ENCODE measurements at places on chromosomes 11 and 22. TPM values are rescaled to one million over a fixed set of nuclear protein-coding genes. Genes with fewer than 3 reads are reported as not detected.

The CHRM1 gene
- not detected for total RNA-seq

The FERMT3 gene
- 210 TPM for total RNA-seq

The OR2D2 gene
- not detected for total RNA-seq

The P2RX3 gene
- total RNA-seq: not detected

The C11orf86 gene
- not detected for total RNA-seq

The MS4A7 gene
- total RNA-seq: not detected

The MIOX gene
- total RNA-seq: 0.23 TPM

The SMIM38 gene
- 0.56 TPM for total RNA-seq

GRCh38 chr22:44211946-44212930, 31.5 kb downstream of the PARVG start:
- H3K4me1 ChIP-seq: peaks cover 12% of the 10 kb centered on the region
- H3K27ac ChIP-seq: no peak overlapping the region
- H3K4me3 ChIP-seq: no peak overlapping the region
- H3K27me3 ChIP-seq: no peaks in the 10 kb centered on the region
- peak; percentile 23 for DNase-seq

DNA sequence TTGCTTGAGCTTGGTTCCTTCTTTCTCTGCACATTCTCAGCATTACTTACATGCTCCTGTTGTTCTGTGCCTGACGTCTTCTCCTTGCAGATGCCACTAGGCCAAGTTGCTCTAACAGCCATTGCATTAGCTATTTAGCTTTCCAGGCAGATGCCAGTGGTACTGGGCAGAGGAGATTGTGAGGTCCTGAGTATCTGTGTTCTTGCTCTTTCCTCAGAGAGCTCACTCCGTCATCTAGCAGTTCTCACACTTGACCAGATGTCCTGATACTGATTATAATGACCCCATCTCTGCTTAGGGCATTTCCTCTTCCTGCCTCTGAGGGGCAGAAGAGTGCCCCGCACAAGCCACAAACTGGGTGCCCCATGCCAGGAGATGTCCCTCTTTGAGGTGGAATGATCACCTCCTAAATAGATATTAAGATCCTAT, 30.7 kb downstream of the ARHGAP1 start:
- no peaks in the 10 kb centered on the region for H3K27me3 ChIP-seq
- H3K27ac ChIP-seq: peak overlapping the region; percentile 68
- no peak overlapping the region for H3K4me3 ChIP-seq
- peaks cover 39% of the 10 kb centered on the region for H3K4me1 ChIP-seq

DNA sequence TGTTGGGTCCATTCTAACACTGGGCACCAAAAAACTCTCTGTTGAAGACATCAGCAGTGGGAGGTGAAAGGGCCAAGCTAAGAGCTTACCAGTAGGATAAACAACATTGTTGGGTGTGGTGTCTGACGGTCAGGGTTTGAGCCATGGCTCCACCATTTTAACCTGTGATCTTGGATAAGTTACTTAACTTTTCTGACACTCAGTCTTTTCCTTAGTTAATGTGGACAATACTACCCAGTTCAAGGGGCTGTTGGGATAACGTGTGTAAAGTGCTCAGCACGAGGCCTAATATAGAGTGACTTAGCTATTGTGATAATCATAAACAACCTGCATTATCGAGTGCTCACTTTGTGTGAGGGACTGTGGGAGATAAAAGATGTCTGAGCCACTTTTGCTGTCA, 6.1 kb downstream of the UCP3 start:
- peaks cover 20% of the 10 kb centered on the region for H3K36me3 ChIP-seq
- no peak overlapping the region for H3K4me3 ChIP-seq
- DNase-seq: no peak
- H3K27me3 ChIP-seq: no peaks in the 10 kb centered on the region
- no peak overlapping the region for H3K27ac ChIP-seq
- H3K4me1 ChIP-seq: peaks cover 45% of the 10 kb centered on the region

DNA sequence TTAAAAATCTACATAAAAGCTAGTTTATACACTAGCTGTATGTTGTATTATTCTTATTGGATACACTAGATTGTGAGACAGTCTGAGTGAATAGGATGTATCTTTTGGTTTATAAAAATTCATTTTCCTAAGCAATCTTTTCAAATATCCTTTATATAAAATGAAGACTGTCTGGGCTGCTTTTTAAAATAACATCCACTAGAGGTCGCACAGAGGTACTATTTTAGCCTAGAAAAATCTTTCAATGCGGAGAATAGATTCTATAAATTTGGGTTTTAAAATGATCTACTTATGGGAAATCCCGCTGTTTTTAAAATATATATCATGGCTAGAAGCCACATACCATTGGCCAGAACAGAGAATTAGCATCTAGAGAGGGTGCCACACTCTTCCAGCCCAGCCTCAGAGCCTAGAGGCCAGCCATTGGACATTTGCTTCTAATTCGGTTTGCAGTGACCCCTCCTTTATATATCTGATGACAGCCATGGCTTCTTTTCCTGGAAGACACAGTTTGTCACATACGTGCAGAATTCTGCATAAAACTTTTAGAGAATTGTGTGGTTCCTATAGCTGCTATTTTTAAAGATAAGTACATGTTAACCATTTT, 7.3 kb downstream of the C11orf97 start:
- H3K4me1 ChIP-seq: no peaks in the 10 kb centered on the region
- H3K36me3 ChIP-seq: no peaks in the 10 kb centered on the region
- H3K27me3 ChIP-seq: peaks cover 29% of the 10 kb centered on the region
- no peak overlapping the region for H3K4me3 ChIP-seq
- no peak overlapping the region for H3K27ac ChIP-seq
- no peak for DNase-seq

DNA sequence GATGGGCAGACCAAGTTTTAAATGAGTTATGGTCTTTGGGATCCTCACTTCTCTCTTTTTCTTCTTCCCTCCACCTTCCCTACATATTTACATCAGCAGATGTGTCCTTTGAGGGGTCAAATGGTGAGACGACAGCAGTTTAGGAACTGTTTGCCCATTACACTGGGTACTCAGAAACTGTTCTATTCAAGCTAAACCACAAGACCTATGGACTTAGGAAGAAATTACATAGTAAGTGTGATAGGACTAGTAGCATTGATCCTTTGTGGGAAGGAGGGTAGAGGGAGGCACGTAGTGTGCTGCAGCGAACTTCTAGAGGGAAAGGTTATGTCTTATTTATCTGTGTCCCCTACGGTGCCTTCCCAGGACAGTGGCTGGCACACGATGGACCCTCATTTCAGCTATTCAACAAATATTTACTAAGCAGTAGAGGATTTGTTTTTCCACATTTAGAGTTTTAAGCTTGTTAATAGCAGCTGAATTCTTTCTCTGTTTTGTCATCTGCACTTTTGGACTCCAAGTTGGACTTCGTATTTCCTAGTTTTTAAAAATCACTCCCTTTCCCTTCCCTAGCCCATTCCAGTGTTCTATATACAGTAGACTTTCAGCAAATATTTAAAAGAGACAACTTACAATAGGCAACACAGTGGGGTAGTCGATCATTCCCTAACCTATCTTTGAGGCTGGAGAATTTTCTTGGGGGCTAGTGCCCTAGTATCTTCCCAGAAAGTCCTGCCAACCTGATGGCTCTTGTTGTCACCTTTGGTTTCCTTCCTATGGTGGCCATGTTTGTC, 13.9 kb downstream of the FZD4 start:
- DNase-seq: no peak
- no peaks in the 10 kb centered on the region for H3K36me3 ChIP-seq
- no peak overlapping the region for H3K27ac ChIP-seq
- H3K27me3 ChIP-seq: peaks cover 5% of the 10 kb centered on the region
- H3K4me3 ChIP-seq: no peak overlapping the region

DNA sequence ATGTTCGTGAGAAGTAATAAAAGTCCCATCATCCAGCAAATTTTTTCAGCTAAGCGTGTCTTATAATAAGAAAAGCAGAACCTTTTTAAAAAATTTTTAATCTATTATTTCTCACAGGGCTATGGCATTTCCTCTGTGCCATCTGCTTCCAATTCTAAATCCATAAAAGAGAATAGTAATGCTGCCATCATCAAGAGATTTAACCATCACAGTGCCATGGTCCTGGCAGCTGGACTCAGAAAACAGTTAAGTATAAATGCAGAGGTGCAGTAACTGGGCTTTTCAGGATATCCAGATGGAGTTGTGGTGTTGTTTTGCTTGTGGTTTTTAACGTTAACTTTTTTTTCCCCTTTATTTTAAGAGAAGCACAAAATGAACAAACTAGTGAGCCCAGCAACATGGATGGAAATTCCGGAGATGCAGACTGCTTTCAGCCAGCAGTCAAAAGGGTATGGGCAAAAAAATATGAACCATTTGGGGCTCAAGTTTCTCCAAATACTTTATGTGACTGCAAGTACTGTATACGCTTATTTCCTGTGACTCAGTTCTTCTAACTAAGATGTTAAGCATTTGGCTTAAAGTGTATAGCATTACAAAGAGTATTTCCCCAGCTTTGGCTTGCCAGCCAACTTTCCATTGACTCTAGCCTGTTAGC, 25.2 kb downstream of the GTF2H1 start:
- no peak for DNase-seq
- peak overlapping the region; percentile 54 for H3K27ac ChIP-seq
- H3K27me3 ChIP-seq: no peaks in the 10 kb centered on the region

DNA sequence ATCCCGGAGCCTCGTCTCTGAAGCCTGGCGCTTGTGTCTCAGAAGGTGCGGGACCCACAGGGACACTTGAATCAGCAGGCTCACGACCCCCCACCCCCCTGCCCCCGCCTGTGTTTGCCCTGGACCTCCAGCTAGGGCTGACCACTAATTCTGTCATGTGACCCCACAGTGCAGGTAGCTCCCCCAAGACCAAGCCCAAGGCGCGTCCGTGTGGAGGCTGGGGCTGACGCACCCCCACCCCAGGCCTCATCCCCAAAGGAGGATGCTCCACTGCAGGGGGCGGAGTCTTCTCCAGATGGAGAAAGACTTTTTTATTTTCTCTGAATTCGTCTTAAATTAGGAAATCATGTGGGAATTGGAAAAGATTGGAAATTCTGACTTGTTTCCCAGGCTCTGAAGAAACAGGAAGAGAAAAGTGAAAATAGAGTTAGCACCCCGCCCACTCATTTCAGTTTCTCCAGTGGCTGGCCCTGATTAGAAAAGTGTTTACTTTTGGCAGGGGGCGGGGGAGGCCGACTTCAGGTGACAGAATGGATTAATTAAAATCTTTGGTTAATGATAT, 1.0 kb upstream of the RELA start:
- peak; percentile 67 for DNase-seq
- no peaks in the 10 kb centered on the region for H3K27me3 ChIP-seq
- H3K36me3 ChIP-seq: peaks cover 21% of the 10 kb centered on the region
- peaks cover 30% of the 10 kb centered on the region for H3K4me1 ChIP-seq
- peak overlapping the region; percentile 85 for H3K27ac ChIP-seq
- H3K4me3 ChIP-seq: peak overlapping the region; percentile 81

- no peaks in the 10 kb centered on the region for H3K36me3 ChIP-seq
- no peaks in the 10 kb centered on the region for H3K4me1 ChIP-seq
- no peak overlapping the region for H3K27ac ChIP-seq
- peaks cover 15% of the 10 kb centered on the region for H3K27me3 ChIP-seq
Observed at GRCh38 chr11:94794287-94795168, 26.4 kb downstream of the AMOTL1 start.

- peak; percentile 55 for DNase-seq
- H3K4me3 ChIP-seq: no peak overlapping the region
- no peaks in the 10 kb centered on the region for H3K27me3 ChIP-seq
- peaks cover 9% of the 10 kb centered on the region for H3K4me1 ChIP-seq
Observed at GRCh38 chr11:35305670-35306382, 113.5 kb downstream of the SLC1A2 start.

DNA sequence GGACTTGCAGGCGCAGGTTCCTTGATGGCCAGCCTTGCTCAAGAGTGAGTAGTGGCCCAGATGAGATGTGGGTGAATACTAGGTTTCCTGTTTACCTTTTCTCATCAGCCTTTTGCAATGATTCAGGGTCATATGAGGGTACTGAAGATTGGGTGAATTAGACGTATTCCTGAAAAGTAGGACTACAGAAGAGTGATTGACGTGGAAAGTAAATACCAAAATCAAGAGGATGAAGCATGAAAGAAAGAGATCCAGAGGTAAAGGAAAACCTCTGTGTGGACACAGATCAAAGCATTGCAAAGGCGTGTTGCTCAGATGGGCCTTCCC, 59.9 kb downstream of the CYB5R2 start:
- no peak for DNase-seq
- H3K4me1 ChIP-seq: no peaks in the 10 kb centered on the region
- H3K4me3 ChIP-seq: no peak overlapping the region

GRCh38 chr11:116207421-116208141, 565.2 kb downstream of the BUD13 start:
- no peak overlapping the region for H3K4me3 ChIP-seq
- no peak for DNase-seq
- H3K27me3 ChIP-seq: no peaks in the 10 kb centered on the region
- H3K36me3 ChIP-seq: no peaks in the 10 kb centered on the region
- no peaks in the 10 kb centered on the region for H3K4me1 ChIP-seq

- no peak overlapping the region for H3K4me3 ChIP-seq
- H3K27ac ChIP-seq: no peak overlapping the region
- H3K36me3 ChIP-seq: no peaks in the 10 kb centered on the region
- DNase-seq: no peak
Observed at GRCh38 chr22:49199224-49199623, 628.4 kb downstream of the BRD1 start.

All from activated CD8-positive, alpha-beta memory T cell treated with anti-CD3 and anti-CD28 coated beads, Interleukin-2, amount 10 ng/mL, durations not matched to agents 7 days and 5 days (primary cell).